ENCODE measurements at places on chromosomes 4 and X.

DNA sequence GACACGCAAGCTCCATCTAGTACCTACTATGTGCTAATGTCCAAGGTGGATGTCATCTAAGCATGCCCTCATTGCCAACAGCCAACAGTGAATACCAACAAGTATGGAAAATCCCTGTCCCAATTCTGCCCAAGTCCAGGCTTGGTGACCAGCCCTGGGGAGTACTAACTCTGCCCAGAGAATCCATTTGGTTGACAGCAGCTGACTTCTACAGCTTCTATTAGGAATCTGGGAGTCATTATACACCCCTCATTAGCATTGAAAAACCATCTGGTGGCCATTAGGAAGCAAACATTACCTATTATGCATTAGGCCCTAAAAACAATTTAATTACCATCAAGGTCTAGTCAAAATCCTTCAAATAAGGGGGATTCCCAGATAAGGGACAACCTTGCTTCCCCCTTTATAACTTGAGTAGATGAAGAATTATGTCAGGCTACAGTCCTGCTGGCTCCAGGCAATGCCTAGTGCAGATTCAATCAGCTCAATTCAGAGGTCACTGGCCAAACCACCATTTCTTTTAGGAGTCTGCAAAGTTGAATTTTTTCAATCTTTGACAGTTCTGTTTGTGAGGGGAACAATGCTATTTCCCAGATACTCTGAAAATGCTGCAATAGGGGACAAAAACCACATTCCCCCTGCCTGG is 228.0 kb upstream of the LDB2 start:
- no peak for DNase-seq

GRCh38 chr4:102734591-102735385 is 26.0 kb downstream of the MANBA start:
- no peak for DNase-seq

DNA sequence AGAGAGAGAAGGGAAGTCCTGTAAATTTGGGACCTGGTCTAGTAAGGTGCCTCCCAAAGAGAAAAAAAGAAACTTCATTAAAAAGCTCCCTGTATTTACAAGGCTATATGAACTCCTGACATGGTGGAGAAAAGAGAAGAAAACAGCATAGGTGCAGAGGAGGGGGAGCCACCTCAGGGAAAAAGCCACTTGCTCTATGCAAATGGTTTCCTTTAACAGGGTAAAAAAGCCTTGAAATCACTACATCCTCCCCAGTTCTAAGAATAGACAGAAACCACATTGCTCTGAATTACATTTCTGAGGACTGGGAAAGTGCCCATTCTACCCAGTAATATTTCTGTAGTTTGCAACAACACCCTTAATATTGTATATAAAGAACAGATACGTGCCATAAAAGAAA is 165.5 kb downstream of the KLF8 start:
- no peak for DNase-seq

- no peak for DNase-seq
Observed at GRCh38 chrX:83845397-83845796, 15.5 kb upstream of the CYLC1 start.

DNA sequence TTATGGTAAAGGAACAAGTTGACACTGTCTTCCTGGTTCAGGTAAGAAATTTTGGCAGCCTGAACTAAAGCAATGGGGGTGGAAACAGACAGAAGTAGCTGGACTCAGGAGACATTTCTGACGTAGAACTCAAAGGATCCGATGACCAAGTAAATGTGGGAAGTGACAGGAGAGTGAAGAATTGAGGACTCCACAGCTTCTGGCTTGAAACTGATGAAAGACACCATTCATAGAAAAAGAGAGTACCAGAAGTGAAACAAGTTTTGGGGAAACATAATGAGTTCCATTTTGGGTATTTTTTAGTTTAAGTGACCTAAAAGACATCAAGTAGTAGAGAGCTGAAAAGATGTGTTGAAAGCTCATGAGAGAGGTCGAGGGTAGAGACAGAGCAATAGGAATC is 5.7 kb downstream of the FAM120C start:
- DNase-seq, result no peak

DNA sequence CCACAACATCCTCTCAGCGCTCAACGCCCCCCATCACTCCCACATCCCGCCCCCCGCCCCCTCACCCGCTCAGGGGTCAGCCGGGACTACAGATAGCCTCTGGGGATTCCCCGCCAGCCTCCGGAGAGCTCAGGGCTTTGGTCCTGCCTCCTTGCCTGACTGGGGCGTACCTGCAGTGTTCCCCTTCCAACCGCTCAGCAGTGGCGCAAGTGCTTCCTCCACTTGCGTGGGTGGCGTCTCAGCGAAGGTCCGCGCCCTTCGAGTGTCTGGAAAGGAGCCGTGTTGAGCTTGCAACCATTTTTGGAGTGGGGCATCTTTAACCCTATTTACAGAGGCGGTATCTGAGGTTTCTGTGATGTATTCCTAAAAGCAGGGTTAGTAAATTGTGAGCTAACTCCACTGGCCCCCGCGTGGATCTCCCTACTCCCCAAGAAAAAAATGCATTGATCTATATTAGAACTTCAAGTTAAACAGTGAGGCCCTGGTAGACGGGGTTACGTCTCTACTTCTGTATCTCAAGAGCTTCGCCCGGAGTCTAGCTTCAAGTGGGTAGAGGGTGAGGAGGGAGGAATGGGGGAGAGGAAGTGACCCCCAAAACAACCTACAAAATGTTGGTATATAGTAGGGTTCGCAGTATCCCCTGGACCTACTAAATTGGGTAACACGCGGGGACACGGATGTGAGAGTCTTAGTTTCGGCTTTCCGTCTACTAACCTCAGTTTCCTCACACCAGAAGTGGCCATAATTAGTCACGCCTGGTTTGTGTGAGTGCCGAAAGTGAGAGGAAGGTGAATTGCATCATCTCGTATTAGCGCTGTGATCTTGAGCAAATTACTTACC is 16.1 kb downstream of the NKX3-2 start:
- no peak for DNase-seq

DNA sequence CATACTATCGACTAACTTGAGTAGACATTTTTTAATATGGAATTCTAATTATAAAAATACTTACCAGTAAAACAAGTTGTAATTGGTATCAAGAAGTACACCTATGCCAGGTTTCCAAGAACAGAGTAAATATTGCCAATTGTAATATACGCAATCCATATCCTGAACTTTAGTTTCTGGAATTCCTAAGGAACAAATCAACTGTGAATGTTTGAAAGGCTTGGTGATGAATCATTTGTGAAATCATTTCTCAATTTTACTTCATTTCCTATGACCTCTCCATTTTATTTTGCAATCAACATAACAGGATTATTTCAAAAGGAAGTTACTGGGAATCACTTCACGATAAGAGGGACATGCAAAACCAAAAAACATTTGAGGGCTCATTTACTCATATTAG is 3.7 kb downstream of the IL13RA2 start:
- DNase-seq, result no peak

GRCh38 chr4:123477711-123478209 is 81.2 kb downstream of the SPRY1 start:
- peak; percentile 22 for DNase-seq

DNA sequence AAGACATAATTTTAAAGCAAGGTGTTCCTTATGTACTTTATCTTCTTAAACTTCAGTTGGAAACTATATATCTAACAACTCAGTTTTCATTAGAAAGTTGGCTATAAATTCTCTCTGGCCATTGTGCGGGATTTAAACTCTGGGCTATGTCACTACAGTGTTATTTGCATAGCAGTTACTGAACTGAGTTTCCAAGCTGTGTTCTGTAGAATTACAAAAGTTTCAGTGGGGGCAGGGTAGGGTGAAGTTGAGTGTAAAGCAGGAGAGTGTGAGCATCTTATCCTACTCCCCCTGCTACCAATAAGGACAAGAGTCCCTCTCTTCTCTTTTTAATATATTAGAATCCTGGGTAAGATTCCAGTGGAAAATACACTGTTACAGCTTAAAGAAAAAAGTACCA is 254.5 kb upstream of the SLITRK2 start:
- no peak for DNase-seq

- DNase-seq, result no peak
Observed at GRCh38 chr4:66539745-66540144, 869.5 kb upstream of the EPHA5 start.

DNA sequence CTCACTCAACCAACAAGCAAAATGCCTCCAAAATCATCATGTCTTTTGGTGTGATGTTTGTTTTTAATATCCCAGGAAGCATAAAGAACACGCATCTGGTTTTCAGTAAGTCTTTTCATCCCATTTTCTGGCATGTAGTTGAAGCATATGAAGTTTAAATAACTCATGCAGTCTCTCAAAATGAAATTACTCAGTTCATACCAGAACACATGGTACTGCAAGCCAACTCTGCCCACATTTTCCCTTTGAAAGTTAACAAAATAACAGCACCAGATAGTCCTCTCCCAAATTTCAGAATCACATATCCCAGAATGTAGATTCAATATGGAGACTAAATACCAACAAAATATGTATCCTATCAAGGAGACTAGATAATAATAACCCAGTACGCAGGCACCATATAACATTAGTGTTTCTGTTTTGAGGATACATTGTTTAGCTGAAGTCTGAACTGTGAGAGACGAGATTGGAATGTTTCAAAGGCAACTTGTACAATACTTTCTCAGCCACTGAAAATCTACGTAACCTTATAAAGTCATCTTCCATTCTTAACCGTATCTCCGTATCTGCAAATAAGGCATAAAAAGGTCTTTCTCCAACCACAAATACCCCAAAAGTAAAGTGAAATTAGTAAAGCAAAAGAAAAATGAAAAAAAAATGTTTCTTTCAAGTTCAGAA is 23.1 kb downstream of the CORIN start:
- DNase-seq, result no peak

GRCh38 chrX:13755254-13755653 is 20.7 kb downstream of the OFD1 start:
- DNase-seq, result no peak

DNA sequence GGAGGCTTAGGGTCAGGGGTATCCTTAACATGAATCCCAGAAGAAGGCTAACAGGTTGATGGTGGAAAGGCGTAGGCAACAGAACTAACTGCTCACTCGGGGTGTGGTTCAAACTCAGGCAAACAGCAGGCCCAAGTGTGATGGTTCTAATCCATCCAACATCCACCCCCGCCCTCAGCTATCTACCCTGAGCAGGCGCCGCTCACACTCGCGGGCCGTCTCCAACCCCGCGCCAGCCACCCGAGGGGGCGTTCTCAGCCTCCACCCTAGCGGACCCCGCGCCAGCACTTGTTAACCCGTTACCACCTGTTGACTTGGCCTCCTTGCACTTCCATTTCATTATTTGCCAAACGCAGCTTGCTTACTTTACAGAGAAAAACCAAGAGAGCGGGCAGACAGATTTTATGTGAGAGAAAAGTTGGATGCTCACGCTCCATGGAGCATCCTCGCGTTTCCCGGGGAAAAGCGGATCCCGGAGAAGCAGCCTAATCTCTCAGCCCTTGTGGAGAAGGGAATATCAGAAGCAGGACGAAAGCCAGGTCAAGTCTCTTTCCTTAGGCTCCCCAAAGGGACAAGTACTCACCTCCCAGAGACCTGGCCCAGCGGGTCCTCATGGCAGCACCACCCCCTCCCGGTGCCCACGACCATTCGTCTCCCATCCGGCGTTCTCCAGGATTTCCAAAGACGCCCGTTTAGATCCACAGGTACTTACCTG is 773 bp downstream of the SNCA start:
- DNase-seq, result no peak

GRCh38 chr4:3827616-3828492 is 61.7 kb downstream of the ADRA2C start:
- no peak for DNase-seq

DNA sequence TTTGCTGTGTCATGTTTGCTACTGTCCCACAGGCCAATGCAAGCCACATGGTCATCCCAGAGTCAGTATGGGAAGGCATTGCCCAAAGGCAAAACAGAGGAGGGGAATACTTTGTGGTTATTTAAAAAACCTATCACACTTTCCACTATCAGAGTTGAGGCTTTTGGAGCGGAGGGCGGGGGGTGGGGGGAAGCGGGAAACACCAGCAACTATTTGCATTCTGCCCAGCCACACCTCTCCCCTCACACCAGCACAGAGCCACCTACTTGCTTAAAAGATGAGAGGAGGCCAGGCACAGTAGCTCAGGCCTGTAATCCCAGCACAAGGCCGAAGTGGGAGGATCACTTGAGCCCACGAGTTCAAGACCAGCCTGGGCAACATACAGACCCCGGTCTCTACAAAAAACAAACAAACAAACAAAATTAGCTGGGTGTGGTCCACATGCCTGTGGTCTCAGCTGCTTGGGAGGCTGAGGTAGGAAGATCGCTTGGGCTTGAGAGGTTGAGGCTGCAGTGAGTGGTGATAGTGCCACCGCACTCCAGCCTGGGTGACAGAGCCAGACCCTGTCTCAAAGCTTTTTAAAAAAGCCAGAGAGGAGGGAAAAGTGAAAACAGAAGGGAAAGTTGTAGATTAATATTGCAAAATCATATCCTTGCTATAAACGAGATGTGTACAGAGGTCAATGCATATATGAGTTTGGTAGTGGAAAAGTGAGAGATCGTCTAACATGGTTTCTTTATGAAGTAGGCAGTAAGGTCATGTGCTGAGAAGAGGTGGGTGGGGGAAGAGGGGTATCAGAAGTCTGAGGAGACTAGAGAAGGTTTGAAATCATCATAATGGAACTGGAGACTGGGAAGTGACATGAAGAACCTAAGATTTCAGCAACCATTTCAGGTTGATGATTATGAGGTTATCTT is 1.9 kb upstream of the CHST7 start:
- no peak for DNase-seq

GRCh38 chr4:102263024-102263787 is 82.1 kb downstream of the SLC39A8 start:
- no peak for DNase-seq

DNA sequence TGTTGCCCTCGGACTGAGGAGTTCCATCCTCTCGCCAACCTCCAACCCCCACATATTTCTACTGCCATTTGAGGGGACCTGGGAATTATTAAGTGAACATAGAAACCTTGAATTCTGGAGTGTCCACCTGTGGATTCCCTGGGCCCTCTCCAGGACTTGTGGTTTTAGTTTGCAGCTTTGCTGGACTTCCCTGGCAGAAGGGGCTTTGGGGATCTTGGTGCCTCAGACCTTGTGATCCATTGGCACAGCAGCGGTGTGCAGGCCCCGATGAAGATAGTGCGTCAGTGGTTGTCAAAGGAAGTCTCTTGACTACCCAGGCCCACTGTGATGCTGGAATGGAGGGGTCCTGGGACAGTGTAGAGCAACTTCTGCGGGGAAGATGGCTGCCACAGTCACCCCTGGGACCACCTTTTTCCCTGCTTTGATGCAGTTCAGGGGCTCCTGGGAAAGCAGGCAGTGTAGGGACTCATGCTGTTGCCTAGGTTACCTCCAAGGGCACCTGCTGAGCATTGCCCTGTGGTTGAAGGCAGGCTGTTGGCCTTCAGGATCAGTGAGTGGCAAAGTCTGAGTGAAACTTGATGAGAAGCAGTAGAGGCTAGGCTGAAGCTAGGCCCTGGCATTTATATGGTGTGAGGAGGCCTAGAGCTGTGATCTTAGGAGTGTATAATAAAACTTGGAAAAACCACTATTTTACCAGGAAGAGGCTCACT is 2.2 kb downstream of the SLC16A2 start:
- no peak for DNase-seq
